ENCODE measurements at places on chromosomes 16 and 17.
A peak's percentile ranks its signal among the peaks of the same experiment; 100 is the strongest.

DNA sequence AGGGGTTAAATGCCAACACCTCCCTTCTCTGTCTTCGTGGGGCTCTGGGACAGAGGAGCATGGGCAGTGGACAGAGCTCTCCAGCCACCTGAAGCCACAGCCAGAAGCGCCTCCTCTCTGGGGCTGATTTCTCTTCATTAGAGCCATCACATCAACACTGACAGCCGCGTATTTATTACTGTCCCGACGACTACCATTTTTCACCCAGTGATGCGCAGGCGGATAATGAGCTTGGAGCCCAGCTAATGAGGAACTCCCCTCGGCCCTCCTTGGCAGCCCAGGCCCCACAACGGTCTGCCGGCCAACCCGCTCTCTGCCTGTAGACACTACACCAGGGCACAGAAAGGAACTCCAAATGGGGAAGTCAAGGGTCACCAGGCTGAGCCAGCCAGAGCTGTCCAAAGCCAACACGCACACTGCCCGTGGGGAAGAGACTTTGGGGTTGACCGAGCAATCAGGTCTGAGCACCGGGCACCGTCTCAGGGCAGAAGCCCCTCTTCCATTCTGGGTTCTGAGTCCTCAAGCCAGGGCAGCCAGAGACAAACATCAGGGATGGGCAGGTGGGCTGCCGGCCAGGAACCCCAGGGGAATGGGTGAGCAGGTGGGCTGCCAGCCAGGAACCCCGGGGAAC, 13.2 kb downstream of the SDK2 start:
- no peak for DNase-seq

DNA sequence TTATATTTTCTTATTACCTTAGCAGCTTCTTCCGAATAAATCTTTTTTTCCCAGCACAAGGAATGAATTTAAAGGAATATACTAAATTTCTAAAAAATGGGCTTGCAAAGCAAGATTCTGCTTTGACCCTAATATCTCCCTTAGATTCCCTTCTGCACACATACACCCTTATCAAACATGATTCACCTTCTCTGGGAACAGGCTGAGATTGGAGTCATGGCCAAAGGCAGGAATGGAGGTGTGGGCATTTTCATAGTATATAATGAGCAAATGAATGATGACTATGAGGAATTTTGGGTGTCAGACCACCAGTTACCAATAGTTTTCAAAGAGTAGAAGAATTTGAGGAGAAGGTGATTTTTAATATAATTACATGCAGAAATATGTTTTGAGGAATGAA, 231.3 kb upstream of the CDH11 start:
- no peak for DNase-seq

DNA sequence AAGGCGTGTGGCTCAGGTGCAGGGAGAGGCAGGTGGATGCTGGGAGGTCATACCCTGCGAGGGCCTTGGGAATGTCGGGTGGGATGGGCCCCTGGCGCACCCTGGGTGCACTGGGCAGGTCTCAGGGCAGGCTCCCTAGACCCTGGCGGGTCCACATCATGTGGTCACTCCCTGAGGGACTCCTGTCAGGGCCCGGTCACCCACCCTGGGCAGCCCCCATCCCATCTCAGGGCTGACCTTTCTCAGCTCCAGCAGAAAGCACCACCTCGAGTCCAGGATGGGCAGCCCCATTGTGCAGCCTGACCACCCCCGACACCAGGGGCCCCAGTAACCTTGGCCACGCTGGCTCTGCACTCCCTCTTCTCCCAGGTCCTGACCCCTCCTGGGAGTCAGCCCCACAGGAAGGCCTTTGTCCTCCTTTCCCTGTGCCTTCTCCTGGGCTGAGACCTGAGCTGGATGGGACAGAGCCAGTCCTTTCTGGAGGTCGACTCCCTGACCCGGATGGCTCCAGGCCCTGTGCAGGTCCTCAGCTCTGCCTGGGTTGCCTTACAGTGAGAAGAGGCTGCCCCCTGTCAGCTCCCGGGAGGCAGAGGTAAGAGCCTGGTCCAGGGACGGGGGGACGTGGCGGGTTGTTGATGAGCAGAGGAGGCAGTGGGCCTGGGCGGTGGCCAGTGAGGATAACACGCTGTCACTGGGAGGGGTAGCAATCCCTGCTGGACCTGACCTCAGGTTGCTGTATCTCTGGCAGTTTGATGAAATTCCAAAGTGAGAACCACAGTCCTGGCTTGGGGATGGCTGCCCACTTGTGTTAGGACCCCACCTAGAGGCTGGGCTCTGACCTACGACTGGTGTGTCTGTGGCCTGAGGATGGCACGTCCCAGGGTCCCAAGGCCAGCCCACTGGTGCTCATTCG, 77.9 kb downstream of the GOSR1 start:
- DNase-seq, result peak; percentile 12

DNA sequence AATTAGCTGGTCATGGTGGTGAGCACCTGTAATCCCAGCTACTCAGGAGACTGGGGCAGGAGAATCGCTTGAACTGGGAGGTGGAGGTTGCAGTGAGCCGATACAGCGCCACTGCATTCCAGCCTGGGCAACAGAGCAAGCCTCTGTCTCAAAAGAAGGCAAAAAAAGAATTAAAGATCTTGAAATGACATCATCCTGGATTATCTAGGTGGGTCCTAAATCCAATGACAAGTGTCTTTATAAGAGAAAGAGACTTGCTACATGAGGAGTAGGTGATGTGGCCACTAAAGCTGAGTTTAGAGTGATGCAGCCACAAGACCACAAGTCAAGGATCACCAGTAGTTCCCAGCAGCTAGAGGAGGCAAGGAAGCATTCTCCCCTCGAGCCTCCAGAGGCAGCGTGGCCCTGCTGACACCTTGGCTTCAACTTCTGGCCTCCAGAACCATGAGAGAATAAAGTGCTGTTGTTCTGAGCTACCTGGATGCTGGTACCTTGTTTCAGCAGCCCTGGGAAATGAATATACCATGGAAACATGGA, 15.8 kb downstream of the CIITA start:
- DNase-seq, result no peak

DNA sequence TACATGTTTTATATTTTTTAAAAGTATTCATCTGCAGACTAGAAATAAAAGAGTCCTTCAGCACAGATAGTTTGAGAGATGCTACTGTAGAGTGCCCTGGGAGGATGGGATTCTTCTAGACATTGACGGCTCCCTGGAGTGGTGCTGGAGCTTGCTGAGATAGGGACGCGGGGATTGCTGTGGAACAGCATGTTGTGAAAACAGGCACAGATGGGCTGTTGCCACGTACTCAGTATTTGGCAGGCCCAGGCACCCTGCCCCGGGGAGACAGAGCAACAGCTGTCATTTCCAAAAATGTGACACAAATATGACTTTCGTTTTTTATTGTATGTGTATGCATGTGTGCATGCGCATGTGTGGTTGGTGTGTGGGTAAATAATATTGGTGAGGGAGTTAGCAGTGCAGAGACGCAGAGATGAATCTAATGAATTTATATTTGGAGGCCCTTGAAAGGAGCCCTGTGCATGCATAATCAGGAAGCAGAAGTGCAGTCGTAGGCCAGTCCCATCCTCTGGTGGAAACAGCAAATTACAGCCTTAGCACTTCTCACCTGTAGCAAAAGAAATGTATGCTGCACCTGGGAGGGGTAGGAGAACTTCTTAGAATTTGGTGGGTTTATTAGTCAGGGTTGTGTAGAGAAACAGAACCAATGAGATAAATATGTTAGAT, 6.2 kb upstream of the ABCA8 start:
- no peak for DNase-seq

- no peak for DNase-seq
These were observed 820 bp downstream of the GRIN2C start for GRCh38 chr17:74858672-74859458.

DNA sequence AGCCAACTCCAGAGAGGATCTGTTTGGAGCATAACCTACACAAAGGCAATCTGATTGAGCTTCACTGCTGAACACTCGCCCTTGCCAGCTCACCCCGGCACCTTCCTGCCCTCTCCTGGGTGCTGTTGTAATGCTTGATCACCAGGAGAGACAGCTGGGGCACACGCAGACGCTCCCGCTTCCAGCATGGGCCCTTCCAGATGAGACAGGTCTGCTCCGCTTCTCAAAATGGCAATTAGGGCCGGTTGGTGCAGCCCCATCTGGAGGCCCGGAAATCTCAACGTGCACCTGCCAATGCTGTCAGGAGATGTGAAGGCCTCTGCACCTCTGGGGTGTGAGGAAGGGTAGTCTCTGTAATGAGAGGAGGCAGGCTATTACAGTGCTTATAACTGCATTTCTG, 206.1 kb downstream of the ABCC12 start:
- no peak for DNase-seq

GRCh38 chr16:73886426-73886825, 410.2 kb upstream of the PSMD7 start:
- DNase-seq, result no peak

DNA sequence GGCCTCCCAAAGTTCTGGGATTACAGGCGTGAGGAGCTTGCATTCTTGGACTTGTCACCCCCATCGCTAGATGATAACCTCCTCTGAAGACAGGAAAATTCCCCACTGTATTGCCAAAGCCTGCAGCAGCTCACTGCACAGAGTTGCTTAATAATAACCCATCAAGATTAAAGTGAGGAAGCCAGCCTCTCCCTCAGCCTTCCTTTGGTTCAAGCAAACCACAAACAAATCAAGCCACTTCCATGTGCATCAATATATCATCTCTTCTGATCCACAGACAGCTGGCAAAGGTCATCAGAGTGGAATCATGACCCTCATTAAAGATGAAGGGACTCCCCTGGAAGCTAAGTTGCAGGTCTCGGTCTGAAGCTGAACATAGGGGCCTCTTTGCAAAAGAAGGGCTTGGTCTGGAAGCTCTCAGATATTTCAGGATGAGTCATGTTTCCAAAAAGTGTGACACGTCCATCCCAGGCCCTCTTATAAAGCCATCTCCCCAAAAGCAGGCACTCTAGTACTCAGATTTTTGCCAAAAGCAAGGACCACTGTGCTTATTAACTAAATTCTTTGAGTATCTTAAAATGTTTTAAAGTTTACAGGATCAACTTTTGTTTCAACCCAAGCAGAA, 4.8 kb downstream of the EMP2 start:
- no peak for DNase-seq

GRCh38 chr17:82390860-82391435, 19.4 kb downstream of the UTS2R start:
- no peak for DNase-seq

DNA sequence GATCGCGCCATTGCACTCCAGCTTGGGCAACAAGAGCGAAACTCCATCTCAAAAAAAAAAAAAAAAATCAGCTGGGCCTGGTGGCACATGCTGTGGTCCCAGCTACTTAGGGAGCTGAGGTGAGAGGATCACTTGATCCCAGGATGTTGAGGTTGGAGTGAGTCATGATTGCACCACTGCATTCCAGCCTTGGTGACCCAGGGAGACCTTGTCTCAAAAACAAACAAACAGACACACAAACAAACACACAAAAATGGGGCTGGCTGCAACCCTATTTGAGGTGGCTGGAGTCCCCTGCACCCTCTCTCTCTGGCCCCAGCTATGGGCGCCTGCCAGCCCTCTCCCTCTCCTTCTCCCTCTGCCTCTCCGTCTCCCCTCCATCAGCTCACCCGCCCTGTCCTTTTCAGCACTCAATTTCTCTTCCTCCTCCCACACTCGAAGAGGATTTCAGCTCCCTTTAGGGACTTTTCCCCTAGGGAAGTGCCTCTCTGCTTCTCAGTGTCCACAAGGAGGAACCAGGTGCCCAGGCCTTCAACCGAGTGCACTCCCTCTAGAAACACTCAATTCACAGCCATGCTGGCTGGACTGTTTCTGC, 17.5 kb upstream of the TFAP4 start:
- DNase-seq, result no peak

DNA sequence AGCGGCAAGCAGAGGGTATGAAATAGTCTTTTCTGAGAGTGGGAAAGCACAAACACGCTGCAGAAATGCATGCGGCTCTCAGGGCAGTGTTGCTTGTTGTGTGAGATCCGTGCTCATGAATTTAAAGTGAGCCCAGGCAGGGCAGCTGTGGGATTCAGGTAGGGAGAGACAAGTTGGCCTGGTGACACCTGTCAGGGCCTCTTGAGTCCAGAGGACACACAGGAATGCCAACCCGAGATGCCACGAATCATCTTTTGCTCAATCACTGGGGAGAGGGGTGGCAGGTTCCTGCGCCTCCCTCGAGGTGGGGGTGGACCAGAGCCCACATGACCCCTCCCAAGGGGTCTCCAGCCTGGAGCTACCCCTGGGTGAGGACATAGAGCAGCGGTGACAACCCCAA, 211.9 kb downstream of the GSG1L start:
- no peak for DNase-seq

DNA sequence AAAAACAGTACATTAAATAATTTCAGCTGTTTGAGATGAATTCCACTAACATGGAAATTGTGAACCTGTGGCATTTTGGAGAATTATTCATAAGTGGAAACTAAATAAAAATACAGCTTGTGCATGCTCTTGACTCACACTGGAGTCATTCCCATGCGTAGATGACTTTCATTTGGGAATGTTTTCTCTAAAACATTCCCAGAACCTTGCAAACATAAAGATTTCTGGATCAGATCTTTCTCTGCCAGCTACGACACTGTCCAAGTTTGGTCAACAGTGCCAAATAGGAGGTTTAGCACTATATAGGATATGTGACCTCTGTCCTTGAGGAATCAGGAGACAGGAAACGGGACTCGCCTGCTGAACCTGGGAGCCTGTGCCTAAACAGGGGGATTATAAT, 400.9 kb downstream of the SLC39A11 start:
- no peak for DNase-seq

GRCh38 chr17:9331279-9332131, 244.1 kb downstream of the STX8 start:
- no peak for DNase-seq

- peak; percentile 90 for DNase-seq
These were observed at the start of gene OR1F1 for GRCh38 chr16:3187798-3188674. TSS of gene OR1F1 (plus strand) at chr16:3188204.

DNA sequence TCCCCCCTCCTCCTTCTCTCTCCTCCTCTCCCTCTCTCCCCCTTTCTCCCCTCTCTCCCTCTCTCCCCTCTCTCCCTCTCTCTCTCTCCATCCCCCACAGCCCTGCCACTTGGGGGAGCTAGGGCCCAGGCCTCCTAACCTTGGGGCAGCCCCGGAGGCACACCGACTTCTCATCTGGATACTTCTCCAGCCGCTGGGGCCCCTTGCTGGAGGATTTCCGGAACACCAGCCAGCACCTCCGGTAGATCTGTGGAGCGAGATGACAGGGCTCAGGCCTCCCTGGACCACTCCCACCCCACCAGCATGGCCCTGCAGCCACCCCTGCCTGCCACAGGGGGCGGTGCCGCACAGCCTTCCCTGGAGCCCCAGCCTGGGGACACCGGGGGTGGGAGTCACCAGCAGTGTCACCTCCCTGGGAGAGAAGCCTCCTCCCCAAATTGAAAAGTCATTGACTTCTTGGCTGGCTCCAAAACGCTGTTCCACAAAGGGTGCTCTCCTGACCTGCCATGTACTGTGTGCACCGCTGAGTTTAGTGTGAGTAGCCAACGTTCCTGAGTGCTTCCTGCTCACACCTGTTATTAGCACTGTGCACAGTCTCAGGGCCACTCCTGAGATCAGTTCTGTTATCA, 10.5 kb downstream of the DOK4 start:
- DNase-seq, result peak; percentile 90

GRCh38 chr17:43171586-43172487, 823 bp downstream of the NBR1 start:
- peak; percentile 10 for DNase-seq
